Stimulated activated CD4-positive, alpha-beta T cell treated with anti-CD3 and anti-CD28 coated beads, Interleukin-15, amount 100 ng/mL, for 1 hour (primary cell): ENCODE measurements at places on chromosomes 7 and 10.

DNA sequence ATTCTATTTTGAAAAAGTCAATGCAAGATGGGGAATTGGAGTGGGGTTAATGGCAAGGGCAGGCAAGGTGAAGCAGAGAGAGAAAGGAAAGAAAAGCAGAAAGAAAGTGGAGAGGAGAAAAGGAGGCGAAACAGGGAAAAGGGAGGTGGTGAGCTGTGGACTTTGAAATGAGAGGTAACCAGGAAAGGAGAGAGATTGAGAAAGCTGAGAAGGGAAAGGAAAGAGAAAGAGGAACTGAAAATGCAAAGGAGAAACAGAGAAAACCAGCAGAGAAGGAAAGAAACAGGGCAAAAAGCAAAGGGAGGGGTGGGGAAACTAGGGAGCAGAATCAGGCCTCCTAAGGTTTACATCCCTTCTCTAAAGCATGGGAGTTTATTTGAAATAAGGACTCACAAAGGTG, 72.5 kb upstream of the TPK1 start:
- no peak for DNase-seq

DNA sequence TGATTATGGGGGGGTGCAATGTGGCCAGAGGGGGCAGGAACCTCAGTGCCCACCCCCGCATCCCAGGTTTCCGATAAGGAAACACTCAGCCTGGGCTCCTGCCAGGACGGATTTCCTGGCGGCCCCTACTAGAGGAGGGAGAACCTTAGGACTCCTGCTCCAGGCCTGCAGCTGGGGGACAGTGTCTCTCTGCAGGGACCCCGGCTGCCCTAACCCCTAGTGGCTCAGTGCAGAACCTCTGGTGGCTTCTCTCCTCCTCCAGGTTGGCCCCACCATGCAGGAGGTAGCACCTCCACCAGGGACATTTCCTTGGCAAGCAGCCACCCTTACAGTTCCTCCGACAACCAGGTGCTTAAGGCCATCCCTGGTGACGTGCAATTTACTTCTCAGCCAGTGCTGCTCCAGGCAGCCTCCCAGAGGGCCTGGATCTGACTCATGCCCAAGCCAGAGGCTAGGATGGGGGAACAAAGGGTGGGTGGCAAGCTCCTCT, 31.9 kb downstream of the SH2B2 start:
- no peak for DNase-seq

- no peak for DNase-seq
These were observed 28.0 kb downstream of the COL17A1 start for GRCh38 chr10:104057717-104058116.

- no peak for DNase-seq
These were observed 339.3 kb upstream of the POM121L12 start for GRCh38 chr7:52695973-52696595.

DNA sequence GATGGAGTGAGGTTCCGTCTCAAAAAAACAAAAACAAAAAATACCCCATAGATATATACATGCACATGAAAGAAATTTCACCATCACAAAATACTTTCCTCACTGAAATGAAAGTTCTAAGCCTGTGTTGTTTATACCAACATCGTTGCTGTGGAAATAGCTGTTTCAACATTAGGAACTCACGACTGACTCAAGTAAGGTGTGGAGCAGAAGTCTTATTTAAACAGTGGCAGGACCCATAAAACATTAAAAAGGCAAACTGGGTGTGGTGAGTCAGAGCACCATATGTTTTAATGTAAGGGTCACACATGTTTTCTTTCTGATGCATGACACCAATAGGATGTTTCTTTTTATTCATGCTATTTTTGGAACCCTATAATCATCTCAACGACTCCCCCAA, 48.3 kb downstream of the BAIAP2L1 start:
- DNase-seq: no peak

DNA sequence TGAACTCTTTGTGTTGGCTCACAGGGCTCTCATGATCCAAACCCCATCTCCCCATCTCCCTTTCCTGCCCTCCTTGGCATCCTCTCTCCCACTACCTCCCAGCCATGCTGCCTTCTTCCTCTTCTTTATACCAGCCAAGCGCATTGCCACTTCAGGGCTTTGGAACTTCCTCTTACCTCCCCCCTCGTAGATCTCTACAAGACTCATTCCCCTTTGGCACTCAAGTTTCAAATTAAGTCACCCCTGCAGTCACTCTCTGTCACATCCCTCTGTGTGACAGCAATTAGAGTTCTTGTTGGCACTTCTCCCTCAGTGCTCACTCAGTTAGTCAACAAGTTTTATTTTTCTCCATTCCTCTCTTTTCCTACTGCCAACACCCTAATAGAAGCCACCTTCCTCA, 20.8 kb upstream of the NRP1 start:
- no peak for DNase-seq

GRCh38 chr10:3853547-3854303, 68.7 kb upstream of the KLF6 start:
- no peak for DNase-seq

- DNase-seq: no peak
These were observed 144.9 kb downstream of the HGF start for GRCh38 chr7:81624650-81625631.

GRCh38 chr10:58518775-58519174, 6.1 kb downstream of the BICC1 start:
- no peak for DNase-seq

- no peak for DNase-seq
These were observed 47.1 kb downstream of the NRCAM start for GRCh38 chr7:108409146-108409545.

GRCh38 chr10:16585103-16585502, 63.4 kb upstream of the C1QL3 start:
- DNase-seq: no peak

DNA sequence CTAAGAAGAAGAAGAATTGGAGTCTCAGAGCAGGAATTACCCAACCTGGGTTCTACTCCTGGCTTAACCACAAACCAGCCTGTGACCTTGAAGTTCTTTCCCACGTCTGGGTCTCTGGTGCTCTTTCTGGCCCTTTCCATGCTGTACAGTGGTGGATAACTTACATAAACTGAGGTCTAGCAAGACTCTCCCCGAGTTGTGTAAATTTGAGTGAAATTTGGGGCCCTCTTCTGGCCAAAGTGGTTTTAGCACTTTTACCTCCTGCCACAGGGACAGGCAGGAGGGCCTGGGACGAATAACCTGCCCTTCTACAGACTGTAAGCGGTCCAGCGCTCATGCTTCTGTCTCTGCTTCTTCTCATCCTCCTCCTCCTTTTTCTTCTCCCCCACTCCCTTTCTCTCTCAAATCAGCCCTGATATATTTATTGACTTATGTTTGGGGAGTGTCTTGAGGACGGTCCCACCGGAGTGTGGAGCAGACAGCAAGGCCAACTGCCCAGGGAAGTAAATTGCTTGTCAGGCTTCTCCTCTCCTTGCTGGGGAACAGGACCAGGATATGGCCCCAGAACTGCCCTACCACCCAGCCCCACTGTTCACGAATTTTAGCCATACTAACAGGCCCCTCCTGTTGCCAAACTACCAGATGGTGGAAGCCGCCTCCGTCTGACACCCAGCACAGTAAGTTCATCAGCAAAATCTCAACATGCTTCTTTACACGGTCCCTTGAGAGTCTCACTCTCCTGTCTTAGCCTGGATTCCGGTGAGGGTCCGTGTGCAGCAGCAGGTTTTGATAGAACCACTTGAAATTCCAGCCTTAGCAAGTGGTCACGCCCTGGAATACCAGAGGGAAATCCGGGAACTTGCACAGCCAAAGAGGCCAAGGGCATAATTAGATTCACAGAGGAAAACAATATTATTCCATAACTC, 4.0 kb upstream of the SH3PXD2A start:
- no peak for DNase-seq

DNA sequence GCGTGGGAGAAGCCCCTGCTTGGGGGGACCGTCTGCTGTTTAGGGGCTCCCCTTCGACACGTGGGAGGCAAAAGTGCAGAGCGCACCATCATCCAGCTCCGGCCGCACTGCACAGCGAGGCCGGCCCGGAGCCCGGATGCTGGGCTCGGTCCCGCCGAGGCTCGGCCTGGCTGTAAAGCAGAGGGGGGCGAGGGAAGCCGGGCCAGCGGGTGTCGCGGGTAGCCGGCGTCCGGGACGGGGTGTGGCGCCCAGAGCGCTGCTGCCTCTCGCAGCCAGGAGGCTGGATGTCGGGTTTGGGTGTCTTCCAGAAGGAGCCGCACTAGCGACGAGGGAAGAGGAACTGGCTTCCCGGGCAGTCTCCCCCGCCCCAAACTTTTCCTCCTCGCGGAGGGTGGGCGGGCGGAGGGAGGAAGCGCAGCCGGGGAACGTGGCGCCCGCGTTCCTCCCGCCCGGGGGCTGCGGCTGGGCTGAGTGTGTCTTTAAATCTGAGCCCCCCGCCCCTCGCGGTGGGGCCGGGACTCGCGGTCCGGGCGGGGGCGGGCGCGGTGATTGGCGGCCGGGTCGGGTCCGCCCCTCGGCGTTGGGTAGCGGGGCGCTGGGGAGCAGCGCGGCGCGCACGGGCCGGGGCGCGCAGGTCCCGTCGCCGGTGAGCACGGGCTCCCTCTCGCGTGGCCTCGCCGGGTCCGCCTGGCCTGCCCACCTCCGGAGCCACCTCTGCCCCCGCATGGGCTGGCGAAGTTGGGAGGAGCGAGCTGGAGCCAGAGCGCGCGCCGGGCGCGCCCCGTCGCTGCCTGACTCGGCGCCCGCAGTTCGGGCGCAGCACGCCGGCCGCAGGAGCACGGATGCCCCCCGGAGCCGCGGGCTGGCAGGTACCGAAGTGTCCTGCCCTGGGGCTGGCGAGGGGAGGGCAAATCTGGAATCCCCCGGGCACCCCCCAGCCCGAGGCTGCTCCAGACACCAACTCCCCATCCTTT, at the start of gene PALD1:
Gene PALD1 (plus strand): TSS at position 577 of the 974 bp plus-strand sequence. CDS start 47,185 bp downstream, outside the sequence.
- peak; percentile 32 for DNase-seq

- DNase-seq: no peak
These were observed 23.9 kb downstream of the CUL1 start for GRCh38 chr7:148722340-148723165.

GRCh38 chr10:4701016-4701415, 125.0 kb upstream of the AKR1E2 start:
- no peak for DNase-seq

- DNase-seq: no peak
These were observed 227.3 kb upstream of the SP8 start for GRCh38 chr7:21013765-21014539.

GRCh38 chr7:41834805-41835694, 132.2 kb upstream of the INHBA start:
- no peak for DNase-seq

DNA sequence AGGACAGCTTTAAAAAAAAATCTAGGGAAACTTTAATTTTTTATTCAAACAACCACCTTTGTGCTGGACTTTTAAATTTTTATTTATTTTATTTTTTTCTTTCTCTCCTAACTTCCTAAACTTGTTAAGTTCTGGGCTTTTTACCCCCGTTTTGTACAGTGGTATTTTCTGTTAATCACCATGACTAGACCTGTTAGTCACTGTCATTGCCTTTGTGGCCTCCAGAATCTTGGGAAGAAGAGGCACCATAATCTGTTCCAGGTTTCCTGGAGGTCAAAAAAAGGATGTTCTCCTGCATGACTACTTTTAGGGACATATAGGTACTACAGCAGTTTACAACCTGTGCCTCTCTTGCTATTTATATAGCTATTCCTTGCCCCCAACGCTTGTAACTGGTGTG, 31.1 kb upstream of the DDX50 start:
- DNase-seq: no peak

GRCh38 chr7:100211342-100211780, 8.4 kb upstream of the PVRIG start:
- no peak for DNase-seq

DNA sequence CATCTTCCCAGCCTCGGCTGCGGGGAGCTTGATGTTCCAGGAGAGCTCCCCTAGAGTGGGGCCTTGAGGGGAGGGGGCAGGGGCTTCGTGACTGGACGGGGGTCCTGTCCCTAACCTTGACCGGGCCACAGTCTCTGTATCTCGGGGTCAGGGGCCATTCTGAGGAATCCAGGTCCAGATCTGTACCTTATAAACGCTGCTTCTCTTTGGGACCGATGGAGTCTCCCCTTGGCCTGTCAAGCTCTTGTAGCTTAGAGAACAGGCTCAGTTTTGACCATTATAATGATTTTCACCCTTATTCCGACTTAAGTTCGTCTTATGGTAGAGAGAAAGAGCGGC, 831 bp downstream of the ZKSCAN5 start:
- no peak for DNase-seq

DNA sequence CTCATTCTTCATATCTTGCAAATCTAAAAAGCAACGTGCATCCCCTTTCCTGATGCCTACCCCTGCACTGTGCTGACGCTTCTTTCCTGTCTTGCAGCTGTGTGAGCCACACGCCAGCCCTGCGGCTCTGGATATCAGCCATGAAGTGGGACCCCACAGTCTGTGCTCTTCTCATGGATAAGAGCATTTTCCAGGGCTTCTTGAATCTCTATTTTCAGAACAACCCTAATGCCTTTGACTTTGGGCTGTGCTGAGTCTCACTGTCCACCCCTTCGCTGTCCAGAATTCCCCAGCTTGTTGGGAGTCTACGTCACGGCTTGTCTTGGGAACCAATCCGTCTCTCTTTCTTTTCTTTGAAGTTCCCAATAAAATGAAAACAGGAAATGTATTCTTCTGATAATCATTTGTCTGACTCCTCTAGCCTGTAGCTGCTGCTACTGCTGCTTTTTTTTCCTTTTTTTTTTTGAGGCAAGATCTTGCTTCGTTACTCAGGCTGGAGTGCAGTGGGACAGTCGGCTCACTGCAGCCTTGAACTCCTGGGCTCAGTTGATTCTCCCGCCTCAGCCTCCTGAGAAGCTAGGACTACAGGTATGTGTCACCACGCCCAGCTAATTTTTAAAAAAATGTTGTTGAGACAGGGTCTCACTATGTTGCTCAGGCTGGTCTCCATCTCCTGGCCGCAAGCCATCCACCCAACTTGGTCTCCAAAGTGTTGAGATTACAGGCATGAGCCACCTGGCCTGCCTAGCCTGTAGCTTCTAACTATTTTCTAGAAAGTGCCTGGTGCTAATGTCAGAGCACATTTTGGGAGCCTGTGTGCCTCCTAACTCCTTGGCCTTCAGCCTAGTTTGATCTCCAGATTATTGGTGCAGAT, 30.3 kb downstream of the GSTO2 start:
- no peak for DNase-seq

DNA sequence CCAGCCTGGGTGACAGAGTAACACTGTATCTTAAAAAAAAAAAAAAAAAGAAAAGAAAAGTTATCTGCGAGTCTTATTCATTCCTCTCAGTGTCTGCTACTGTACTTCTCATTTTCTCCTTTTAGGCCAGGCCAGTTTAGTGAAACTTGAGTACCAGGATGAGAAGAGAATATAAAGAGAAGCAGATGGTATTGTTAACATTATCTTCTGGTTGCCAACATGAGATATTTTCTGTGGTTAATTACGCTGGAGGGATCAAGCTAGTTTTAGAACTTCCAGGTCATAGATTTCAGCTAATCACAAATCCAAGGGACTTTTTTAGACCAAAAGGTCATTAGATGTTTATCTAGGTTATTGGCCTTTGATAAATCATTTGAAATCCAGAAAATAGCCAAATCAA, 252.6 kb upstream of the SMIM30 start:
- no peak for DNase-seq

- DNase-seq: no peak
These were observed 9.0 kb upstream of the GARS1 start for GRCh38 chr7:30585675-30586074.

DNA sequence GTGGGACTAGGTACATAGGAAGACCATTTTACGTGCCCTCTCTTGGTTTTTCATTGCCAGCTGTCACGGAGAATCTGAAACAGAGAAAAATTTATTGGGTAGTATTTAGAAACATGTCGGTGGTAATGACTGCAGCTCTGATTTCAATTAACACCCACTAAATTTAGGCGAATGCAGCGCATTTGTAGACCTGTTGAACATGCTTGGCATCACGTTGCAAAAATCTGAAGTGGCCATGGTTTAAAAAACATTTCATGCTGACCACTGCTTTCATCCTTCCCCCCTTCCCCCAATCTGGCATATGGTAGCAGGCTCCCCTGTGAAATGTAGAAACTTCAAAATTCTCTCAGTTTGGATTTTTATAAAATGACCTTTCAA, 34.0 kb downstream of the LRMDA start:
- no peak for DNase-seq
